Stromal cell of bone marrow (primary cell): ENCODE measurements at places on chromosomes 2 and 18.

- DNase-seq: no peak
Measured at GRCh38 chr2:133345638-133346037, 222.6 kb downstream of the NCKAP5 start.

DNA sequence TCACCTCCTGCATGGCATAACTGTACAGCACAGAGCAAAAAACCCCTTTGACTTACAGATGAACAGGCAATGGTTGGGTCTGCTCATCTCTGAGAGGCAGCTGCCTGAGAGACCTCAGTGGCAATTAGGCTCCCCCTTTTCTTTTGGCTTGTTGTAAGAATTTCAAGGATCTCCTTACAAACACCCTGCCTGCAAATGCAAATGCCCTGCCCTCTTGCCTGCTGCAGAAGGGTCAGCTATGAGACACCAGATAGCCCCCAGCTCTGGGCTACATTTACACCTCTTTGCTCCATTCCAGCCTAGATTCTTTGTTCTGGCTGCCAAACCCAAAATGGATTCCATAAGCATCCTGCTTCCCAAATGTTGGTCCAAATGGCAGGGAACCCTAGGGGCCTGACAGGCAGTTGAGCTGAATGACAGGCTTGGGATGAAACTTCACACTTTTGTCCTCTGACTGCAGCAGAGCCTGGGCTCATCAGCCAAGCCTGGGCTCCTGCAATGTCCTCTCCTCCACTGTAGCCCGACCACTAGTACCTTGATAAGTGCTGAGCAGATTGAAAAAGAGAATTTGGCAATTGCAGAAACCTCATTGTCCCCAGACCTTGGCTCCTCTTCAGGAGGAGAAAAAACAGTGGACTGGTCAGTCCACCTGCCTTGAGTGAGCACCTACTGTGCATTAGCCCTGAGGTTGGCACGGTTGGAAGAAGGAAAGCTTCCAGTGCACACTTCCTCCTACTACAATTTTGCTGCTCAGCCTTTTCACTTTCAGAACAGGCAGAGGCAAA is 678.3 kb downstream of the BCL11A start:
- no peak for DNase-seq

- peak; percentile 62 for DNase-seq
Measured at GRCh38 chr2:67572721-67573435, 175.7 kb downstream of the ETAA1 start.

DNA sequence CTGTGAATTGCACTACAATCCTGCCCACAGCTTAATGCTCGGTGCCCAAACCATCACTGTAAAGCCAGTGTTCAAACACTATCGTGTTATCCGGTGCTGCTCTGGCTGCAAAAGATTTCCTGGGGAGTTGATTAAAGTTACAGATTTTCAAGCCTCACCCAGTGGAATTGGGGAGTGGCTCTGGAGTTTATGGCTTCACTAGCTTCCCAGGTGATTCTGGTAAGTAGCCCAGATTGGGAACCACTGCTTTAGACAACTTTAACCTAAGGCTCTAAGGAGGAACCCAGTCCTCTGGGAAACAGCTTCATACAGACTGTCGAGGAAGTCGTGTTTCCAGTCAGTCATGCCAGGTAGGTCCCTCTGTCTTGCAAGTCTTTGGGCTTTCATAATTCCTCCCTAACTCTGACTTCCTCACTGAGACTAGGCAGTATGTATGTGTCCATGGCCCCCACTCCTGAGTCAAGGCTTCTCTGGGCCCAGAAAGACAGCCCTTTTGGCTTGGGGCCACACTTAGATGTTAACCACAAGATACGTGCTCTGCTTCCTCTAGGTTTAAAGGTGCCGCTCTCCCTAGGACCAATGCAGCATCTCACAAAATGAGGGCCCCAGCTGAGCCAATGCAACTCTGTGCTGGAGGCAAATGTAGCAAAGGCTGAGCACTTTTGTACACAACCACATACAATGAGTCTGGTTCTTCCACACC is 299.7 kb downstream of the PRKCE start:
- no peak for DNase-seq

DNA sequence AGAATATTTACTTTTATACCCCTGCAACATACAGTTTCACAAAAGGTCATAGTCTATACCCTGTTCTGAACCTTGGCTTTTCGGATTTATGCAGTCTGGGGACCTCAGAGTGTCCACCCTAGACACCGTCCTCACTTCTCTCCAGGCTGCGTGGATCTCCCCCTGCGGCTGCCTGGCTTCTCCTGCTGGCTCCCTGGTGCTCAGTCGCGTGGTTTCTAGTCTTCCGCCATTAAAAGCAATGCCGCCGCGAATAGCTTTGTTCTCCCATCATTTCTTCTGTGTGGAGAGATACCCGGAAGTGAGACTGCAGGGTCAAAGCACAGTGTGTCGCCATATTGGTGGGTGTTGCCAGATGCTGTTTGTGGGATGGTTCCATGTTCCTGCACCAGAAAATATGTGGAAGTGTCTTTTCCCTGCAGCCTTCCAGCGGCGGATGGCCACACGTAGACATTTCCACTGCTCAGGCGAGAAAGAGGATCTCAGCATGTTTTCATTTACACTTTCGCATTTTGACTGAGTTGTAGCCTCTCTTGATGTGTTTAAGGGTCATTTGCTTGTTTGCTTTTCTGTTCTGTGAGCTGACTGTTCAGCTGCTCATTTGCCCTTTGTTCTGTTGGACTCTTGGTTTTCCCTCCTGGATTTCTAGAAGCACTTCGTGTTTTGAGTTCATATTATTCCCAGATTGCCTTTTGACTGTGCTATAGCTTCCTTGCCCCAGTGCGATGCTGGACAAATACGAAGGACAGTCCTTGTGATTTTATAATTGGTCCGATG is 22.9 kb upstream of the ASB1 start:
- DNase-seq: no peak

DNA sequence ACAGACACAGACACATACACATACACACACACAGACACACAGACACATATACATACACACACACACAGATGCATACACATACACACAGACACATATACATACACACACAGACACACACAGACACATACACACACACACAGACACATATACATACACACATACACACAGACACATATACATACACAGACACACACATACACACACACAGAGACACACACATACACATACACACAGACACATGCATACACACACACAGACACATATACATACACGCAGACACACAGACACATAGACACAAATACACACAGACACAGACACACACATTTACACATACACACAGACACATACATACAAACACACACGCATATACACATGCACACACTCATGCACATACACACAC is 81.5 kb upstream of the ARL4C start:
- DNase-seq: no peak

GRCh38 chr2:130728007-130728454 is 839 bp upstream of the GPR148 start:
- DNase-seq: no peak

- no peak for DNase-seq
Measured at GRCh38 chr2:175450029-175450760, 268.7 kb upstream of the ATP5MC3 start.

DNA sequence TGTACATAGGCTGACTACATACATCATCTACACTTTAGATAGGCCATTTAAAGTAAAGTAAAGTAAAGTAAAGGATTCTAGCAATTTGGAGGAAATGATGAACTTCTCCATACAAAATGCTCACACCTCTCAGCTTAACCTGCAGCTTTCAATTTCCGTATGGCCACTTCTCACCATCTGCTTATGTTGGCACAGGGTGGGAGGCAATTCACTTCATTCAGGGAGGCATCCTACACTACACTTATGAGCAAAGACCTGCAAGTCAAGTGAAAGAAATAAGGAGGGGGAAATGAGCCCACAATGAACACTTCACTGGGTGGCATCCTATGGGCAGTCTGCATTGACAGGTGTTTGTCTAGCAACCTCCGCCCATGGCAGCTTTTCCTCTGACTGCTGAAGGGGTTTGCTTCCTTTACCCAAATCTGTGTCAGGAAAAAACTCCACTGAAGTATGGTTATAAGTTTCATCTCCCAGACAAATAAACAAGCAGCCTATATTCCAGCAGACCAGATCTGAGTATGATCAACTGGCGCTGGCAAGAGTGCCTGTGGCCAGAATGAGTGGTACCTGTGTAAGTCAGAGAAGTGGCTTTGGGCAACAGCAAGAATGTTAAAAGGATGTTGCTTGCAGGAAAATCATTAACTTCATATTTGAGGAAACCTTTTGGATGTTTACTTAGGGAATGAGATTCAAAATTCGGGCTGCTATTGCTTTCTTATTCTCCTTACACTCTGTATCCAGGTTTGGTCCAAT is 449.1 kb downstream of the TGIF1 start:
- DNase-seq: no peak

- no peak for DNase-seq
Measured at GRCh38 chr2:142714600-142714999, 162.9 kb upstream of the KYNU start.

DNA sequence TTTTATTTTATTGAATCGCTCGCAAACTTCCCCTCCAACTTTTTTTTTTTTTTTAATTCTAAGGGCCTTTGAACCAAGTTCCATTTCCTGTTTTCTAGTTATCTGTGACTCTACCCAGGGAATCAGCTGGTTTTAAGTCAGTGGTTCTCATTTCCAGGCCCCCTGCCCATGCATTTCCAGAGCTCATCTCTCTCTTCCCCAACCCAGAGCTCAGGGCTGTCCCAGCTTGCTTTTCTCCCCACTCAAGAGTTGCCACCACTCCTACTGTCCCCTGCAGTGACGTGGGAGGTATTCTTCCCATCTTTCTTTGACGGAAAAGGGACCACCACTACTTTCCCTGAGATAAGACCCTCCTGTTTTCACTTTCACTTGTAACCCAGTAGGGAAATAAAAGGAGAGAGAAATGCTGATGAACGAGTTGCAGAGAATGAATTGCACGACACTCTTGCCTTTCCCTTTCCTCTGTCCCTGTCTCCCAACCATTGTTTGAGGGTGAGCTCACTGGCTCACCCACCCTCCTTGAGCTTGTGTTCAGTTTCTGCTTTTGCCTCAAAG is 42.1 kb downstream of the TET3 start:
- no peak for DNase-seq

DNA sequence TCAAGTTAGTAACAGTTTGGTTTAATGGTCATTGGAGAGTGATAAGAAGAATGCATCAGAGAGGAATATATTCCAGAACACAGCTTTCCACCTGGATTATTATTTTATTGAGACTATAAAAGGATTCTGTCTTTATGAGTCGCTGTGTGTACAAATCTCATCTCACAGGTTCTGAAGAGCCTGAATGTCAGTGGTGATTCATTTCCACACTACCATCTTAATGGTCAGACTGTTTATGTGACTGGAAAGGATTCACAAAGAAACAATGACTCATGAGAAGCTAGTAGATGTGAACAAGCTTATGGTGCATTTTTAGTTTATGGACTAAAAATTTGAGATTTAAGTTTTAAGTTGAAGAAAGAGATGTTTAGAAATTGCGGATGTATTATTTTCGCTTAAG is 685.4 kb upstream of the NRXN1 start:
- DNase-seq: peak; percentile 89

DNA sequence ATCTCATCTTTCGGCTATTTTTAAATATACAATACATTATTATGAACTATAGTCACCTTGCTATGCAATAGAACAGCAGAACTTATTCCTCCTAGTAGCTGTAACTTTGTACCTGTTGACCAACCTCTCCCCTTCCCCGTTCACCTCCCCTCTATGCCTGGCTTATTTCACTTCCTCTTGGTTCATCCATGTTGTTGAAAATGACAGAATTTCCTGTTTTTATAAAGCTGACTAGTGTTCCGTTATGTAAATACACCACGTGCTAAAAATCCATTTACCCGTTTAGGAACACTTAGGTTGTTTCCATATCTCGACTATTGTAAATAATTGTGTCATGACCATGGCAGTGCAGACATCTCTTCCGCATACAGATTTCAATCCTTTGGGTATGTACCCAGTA is 10.3 kb downstream of the ALPI start:
- no peak for DNase-seq

- no peak for DNase-seq
Measured at GRCh38 chr2:98216616-98217015, 129.6 kb upstream of the CNGA3 start.

DNA sequence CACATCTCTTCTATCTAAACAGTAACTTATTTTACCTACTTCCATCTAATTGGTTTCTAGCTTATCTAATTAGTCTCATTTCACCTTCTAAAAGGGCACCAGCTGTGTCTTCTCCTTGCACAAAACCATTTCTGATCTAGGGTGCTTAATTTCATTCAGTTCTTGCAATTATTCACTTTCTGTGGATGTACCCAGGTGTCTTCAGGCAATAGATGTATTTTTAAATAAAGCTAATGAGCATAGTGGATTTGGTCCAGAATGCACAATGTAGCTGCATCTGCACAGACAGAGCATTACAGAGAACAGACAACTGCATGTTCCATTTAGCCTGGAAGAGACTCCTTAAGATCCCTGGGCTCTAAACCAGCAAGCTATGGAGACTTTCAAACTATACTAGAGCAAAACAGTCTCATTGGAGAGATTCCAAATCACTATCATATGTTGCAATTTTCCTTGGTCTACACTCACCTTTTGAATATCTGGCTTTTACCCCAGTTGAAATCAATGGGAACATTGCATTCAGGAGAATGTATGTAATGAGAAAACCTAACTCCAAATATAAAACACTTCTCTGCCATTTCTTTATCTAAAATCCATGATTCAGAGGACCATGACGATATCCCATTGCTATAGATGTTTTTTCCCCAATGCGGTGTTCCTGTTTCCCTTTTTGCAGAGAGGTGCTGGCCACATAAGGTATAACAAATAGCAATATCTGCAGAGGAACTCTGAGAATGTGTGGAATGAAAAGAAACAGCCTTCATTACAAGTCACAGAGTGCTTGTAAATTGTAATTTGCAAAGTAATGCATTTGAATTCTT is 3.5 kb upstream of the RFX8 start:
- DNase-seq: no peak

DNA sequence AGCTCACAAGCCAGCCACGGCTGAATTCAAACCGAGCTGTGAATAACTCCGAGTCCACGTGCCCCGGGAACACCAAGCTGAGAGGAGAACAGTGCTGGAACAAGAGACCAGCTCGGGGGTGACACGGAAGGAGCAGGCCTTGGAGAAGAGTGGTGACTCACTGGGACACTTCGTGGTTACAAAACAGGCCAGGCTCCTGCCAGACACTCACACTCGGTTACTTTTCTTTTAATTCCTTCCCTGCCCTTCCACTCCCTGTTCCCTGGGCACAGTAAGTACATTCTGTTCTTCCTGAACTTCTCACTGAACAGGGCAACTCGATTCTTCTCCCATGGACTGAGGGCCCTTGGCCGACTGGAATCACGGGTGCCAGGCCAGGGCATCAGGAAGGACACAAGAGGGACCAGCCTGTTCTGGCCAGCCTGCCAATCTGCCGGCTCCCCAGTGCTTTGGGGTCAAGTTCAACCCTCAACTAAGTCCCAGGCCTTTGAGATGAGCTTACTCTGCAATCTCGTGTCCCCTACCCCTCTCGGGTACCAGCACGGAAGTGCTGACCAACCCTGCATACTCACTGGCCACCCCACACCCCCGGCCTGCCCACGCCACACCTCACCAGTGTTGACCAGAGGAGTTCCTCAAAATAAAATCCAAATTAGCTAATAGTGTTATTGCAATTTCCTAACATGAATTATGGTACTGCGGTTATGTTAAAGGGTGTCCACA is 87.5 kb downstream of the TFCP2L1 start:
- DNase-seq: peak; percentile 60
